ENCODE measurements at places on chromosomes 7 and 10. TPM values are rescaled to one million over a fixed set of nuclear protein-coding genes. Genes with fewer than 3 reads are reported as not detected.

Gene CRHR2
- 2.4 TPM for total RNA-seq

DNA sequence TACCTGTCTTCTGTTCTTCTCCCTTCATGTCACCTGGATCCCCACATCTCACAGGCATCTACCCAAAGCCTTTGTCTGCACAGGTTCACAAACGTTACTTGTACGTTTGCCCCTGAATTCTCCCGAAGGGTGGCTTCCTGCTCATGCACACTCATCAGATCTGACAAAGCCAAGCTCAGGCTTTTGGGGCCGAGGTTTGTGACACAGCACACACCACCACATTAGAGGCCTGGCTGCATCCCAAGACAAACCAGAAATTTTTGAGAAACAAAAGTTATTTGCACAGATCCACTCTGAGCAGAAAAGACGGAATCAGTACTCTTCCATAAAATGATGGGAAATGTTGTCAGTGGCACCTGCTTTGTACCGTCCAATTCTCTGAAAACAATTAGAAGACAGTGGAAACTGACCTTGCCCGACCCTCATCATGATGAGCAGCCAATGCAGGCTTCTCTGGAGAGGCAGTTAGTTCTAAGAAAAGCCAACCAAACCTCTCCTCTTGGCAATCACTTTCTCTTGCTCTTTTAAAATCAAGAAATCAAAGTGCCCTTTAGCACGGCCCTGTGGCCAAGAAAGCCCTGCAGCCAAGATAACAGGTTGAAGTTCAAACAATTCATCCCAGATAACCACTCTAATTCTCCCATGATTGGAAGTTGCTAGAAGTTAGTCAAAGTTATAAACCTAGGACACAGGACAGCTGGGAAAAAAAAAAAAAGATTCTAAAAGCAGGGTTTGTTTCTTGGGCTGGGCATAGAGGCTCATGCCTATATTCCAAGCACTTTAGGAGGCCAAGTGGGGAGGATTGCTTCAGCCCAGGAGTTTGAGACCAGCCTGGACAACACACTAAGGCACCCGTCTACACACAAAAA, 13.6 kb upstream of the SVIL start:
- DNase-seq: no peak
- peaks cover 7% of the 10 kb centered on the region for H3K27me3 ChIP-seq
- H3K4me3 ChIP-seq: no peak overlapping the region
- peak overlapping the region; percentile 29 for H3K27ac ChIP-seq
- no peaks in the 10 kb centered on the region for H3K36me3 ChIP-seq

DNA sequence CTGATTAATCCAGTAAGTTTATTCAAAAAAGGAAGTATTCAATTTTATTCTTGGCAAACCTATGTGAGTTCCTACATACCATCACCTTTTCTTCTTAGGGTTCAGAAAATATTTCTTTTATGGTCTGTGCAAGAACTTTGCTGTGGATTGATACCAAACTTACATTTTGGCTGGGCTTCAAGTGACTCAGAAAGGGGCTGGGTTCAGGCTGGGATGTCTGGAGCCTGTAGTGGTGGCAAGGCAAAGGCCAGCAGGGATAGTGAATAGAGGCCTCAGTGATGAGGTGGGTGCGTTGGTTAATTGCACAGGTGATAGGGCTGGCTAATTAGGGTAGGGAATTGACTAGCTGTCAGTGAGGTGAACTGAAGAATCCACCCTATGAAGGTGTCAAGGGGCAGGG, 40.2 kb upstream of the ATXN7L1 start:
- peaks cover 2% of the 10 kb centered on the region for H3K4me1 ChIP-seq
- peaks cover 5% of the 10 kb centered on the region for H3K36me3 ChIP-seq
- DNase-seq: no peak
- H3K27ac ChIP-seq: no peak overlapping the region
- no peak overlapping the region for H3K4me3 ChIP-seq

DNA sequence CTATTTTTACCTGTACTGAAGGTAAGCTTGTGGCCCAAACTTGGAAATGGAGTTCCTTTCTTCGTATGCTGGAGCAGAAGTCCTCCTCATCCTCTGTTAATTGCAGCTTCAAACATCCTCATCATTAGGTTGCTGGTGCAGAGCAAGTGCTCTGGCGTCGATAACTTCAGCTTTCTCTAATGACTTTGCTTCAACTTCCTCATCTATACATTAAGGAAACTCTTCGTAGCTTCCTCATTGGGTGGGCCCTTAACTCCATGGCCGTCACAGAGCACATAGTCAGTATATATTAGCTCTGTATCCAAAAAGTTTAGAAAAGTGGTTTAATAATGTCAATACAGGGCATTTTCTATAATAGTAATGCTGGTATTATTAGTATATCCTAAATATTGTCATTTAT, 447.7 kb downstream of the SUGCT start:
- DNase-seq: no peak
- no peaks in the 10 kb centered on the region for H3K4me1 ChIP-seq
- H3K27ac ChIP-seq: no peak overlapping the region
- H3K4me3 ChIP-seq: no peak overlapping the region
- no peaks in the 10 kb centered on the region for H3K36me3 ChIP-seq
